Right renal cortex interstitium (tissue), 3 donors: ENCODE measurements at places on chromosomes 7 and 10. TPM values are rescaled to one million over a fixed set of nuclear protein-coding genes. Genes with fewer than 3 reads are reported as not detected.

DNA sequence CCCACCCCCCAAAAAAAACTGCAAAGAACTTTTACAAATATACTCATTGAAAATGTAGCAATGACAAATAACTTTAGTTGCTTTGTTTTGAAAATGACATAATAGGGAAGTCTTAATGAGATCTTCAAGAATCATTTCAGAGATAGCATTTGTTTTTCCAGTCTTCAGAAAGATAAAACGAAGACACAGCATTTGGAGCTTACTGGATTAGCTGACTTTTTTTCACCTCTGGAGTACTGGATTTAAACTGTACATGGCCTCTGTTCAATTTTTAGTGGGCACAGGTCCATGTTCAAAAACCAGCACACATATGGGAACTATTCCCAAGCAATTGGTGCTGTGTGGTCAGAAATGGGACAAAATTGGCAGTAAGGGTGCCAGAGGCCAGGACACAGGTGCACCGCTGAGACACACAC, 3.9 kb downstream of the RAB11FIP2 start:
- no peak for DNase-seq

- no peak for DNase-seq
Observed at GRCh38 chr7:112708236-112708635, 82.0 kb downstream of the TMEM168 start.

GRCh38 chr10:69956741-69957230, 95.9 kb upstream of the MACROH2A2 start:
- no peak for DNase-seq

GRCh38 chr10:119446441-119447277, 95.9 kb downstream of the RGS10 start:
- no peak for DNase-seq

GRCh38 chr7:137987563-137987962, 14.3 kb downstream of the CREB3L2 start:
- DNase-seq, result no peak

- no peak for DNase-seq
Observed at GRCh38 chr7:129103561-129104324, 40.8 kb upstream of the TSPAN33 start.

- no peak for DNase-seq
Observed at GRCh38 chr10:43194859-43195258, 56.6 kb downstream of the CSGALNACT2 start.

- DNase-seq, result no peak
Observed at GRCh38 chr7:33806298-33807154, 98.8 kb upstream of the BMPER start.

DNA sequence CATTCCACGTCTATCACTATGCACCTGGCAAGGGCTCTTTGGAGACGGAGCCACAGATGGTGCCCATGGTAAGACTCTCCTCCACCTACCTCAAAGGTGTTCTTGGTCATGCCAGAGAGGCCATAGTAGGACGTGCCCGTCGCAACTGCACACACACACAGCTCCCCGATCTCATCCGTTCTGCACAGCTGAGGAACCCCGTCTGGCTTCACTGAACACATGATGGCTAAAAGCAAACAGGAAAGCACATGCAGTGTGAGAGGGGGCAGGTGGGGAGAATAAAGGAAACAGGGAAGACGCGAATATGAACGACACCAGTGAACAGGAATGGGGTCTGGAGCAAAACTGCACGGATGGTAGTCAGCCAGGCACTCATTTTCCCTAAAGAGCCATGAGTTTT, 230.9 kb downstream of the ZMYND11 start:
- DNase-seq, result no peak

DNA sequence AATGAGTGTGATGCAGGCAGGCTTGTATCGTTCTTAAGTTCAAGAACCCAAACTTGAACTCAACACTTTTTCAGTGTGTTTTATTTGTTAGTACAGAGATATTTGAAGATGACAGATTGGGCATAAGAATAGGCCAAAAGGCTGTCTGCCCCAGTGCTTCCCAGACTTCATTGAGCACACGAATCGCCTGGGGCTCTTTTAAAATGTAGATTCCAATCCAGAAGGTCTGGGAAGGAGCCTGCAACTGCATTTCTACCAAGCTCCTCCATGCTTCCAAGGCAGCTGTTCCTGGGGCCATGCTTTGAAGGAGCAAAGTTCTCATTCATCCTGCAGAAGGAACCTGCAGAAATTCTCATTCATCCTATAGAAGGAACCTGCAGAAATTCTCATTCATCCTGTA, 114.5 kb upstream of the INSYN2A start:
- DNase-seq, result no peak

GRCh38 chr7:144584726-144585125, 181.2 kb upstream of the NOBOX start:
- DNase-seq, result peak; percentile 49

DNA sequence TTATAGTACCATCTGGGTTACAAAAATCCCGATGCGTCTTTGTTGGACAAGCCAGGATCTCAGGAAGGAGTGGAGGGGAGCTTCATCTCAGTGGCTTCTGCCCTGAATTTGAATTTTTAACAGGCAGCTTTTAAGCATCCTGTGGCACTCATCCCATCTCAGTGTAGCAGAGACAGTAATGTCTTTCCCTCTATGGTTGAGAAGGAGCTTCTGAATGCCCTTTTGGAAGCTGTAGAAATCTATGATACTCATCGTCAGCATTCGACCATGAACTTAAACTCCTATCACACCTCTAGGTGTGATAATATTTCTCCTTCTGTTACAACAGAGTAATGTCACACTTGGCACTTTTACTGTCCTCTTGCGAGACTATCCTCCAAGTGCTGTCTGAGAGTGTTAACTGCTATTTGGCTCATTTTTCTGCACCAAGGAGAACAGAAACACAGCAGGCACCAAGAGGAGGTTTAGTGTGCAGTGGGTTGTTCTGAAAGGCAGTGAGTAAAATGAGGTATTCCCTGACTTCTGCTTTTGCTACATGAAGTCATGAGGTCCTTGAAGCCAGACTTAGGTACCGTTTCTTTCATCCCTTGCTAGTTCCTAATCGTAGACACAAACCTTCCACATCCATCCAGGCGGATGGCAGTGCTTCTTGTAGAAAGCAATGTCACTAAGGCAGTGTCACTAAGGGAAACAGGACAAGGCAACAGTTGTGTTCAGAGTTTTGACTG, 177.4 kb downstream of the CELF2 start:
- DNase-seq, result no peak

DNA sequence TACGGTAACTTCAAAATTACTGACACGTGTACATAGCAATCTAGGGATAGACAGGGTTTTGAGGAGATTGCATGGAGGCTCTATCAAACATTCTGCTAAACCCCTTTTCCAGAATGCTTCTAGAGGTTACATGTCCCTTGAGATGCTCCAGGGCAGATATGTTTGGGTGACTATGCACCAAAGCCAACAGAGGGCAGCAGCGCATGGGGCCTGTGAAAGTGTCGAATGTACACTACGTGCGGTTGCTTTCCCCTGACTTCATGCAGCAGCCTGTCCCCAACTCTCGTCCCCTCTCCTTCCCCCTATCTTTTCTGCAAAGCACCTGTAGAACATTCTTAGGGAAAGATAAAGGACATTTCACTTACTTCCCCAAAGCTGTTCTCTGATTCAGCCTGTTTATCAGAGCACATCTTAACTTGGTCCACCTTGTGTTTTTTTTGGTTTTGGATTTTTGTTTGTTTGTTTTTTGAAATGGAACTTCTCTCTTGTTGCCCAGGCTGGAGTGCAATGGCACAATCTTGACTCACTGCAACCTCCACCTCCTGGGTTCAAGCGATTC, 90.2 kb downstream of the UBE3C start:
- no peak for DNase-seq

DNA sequence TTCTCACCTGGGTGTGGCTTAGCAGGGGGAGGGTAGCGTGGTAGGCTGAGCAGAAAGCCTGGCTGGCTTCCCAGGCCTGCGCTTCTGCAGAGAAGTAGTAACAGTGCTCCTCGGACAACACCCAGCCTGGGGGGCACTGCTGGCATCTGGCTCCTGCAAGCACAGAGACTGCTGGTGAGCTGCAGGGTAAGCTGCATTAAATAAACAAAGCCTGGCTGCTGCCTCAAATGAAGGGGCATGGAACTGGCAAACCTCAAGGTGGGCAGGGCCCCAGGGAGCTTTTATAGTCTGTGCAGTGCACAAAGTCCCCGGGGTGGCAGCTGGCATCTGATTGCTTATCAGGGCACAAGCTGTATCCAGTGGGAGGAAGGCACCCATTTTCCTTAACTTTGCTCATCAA, 3.9 kb downstream of the KLRG2 start:
- DNase-seq, result no peak

- no peak for DNase-seq
Observed at GRCh38 chr7:3616306-3616705, 315.3 kb downstream of the SDK1 start.

- no peak for DNase-seq
Observed at GRCh38 chr7:50647286-50647980, 82.2 kb upstream of the DDC start.

DNA sequence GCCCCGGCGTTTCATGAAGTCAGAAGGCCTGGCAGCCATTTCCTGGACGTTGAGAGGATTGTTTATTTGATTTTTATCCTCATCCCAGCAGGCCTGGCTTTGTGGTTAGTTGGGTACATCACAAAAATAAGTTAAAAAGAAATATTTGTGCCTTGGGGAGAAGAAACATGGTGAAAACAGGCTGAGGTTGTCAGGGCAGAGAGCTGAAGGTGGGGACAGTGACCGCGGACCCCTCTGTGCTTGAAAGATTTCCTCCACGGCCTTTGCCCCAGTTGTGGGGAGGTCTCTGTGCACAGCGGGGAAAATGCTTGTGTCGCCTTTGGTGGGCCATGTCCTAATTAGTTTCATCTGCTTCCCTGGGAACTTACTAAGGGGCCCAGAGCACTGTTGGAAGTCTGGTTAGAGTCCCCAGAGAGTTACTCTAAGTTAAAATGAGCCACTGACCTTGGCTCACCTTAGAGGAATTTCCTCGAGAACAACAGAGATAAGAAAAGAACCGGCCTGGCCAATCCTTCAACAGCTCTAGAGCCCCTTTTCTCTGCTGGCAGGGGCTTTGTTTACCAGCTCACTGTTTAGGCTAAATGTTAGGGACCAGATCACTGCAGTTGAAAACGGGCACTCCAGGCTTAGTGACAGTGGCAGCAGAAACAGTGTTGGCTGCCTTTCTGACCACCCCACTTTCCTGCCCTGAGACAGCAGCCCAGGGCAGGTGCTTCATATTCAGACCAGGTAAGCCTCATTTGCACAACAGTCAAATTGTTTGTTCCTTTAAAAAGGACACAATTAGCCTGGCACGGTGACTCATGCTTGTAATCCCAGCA, 37.9 kb downstream of the CRCP start:
- DNase-seq, result no peak

- DNase-seq, result no peak
Observed at GRCh38 chr10:13681528-13681927, 94.8 kb downstream of the PRPF18 start.

DNA sequence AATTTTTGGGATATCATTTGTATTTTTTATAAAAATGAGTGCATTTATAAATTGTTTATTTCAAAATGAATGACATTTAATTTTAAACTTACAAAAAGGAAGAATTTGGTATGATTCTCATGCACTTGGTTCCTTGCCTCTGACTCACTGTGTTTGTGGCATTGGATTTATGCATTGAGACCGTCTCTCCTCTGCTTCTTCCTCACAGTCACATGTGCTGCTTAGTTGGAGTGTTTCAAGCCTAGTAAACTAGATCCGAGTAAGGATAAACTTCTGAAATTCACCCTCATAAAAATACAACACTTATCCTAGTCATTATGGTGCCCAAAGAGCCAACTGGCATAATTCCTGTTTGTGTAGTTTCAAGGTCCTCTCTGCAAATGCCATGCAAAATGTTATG, 19.1 kb upstream of the FZD8 start:
- DNase-seq, result no peak

The LEP gene
- 0.34 TPM for polyA plus RNA-seq

The CHN2 gene
- polyA plus RNA-seq, result 14.3 TPM

The PNLIPRP2 gene
- not detected for polyA plus RNA-seq

The PKD2L1 gene
- 0.39 TPM for polyA plus RNA-seq

The SAP25 gene
- 0.82 TPM for polyA plus RNA-seq

The METTL27 gene
- 3.4 TPM for polyA plus RNA-seq

The SLC26A5 gene
- not detected for polyA plus RNA-seq

The CLCN1 gene
- polyA plus RNA-seq, result not detected
